Aorta (tissue), 5 donors: ENCODE measurements at places on chromosomes 7 and 10. TPM values are rescaled to one million over a fixed set of nuclear protein-coding genes. Genes with fewer than 3 reads are reported as not detected.

The CALN1 gene
- 0.33 TPM for total RNA-seq

The ITIH5 gene
- total RNA-seq: 23.3 TPM

DNA sequence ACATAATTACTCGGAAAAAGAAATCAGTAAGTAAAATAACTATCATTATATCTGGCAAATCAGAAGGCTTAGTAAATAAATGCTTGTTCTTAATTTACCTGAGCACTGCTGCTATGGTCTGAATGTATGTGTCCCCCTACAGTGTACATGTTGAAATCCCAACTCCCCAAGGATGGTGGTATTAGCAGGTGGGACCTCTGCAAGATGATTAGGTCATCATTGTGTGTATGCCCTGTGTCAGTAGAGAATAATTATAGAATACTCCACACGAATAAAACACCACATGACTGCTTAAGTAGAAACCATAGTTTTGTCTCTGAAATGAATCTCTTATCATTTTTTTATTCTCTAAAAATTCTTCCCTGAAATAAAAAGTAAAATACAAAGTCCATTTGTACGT lies 101.6 kb downstream of the RNF133 start:
- DNase-seq: no peak

The TRIM73 gene
- 2.9 TPM for total RNA-seq

- peak; percentile 30 for DNase-seq
Measured at GRCh38 chr7:155805826-155806095, 6.5 kb downstream of the SHH start.

DNA sequence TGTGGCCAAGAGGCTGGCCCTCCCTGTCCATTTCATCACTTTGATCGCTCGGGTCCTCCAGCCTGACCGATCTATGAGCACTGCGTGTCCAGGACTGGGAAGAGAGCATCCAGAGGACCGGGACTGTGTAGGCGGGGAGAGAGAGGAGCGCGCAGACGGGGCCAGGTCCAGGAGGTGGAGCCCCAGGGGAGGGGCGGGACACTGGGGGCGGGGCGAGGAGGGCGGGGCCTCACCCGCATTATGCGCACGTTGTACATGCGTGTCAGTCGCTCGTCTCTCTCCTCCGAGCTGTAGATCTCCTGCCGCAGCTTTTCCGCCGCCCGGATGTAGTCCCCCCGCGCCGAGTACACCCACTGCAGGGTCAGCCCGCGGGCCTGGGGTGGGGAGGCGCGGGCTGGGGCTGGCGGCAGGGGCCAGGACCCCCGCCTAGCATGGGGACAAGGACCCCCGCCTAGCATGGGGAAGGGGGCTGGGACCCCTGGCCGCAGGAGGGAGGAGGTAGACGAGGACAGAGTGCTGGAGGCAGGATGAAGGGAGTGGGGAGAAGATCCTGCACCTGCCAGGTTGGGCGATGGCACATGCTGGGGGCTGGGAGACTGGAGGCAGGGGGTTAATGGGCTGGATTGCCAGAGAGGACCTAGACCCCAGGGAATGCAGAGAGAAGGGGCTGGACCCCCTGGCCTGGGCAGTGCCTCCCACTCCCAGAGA lies 14.3 kb downstream of the MOSPD3 start:
- DNase-seq: peak; percentile 95
